KG1 (cell line): ENCODE measurements at places on chromosomes 6 and 20.

DNA sequence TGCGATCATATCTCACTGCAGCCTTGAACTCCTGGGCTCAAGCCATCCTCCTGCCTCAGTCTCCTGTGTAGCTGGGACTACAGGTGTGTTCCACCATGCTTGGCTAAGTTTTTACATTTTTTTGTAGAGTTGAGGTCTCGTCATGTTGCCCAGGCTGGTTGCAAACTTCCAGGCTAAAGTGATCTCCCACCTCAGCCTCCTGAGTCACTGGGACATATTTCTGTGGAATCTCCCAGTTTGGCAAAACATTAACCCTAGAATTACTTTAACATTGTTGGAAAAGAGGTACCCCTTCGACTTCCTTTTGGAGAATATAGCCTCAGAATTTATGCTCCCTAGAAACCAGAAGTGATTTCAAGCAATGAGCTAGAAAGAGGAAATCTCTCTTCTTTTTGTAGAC is 57.2 kb downstream of the SHLD1 start:
- DNase-seq: no peak

DNA sequence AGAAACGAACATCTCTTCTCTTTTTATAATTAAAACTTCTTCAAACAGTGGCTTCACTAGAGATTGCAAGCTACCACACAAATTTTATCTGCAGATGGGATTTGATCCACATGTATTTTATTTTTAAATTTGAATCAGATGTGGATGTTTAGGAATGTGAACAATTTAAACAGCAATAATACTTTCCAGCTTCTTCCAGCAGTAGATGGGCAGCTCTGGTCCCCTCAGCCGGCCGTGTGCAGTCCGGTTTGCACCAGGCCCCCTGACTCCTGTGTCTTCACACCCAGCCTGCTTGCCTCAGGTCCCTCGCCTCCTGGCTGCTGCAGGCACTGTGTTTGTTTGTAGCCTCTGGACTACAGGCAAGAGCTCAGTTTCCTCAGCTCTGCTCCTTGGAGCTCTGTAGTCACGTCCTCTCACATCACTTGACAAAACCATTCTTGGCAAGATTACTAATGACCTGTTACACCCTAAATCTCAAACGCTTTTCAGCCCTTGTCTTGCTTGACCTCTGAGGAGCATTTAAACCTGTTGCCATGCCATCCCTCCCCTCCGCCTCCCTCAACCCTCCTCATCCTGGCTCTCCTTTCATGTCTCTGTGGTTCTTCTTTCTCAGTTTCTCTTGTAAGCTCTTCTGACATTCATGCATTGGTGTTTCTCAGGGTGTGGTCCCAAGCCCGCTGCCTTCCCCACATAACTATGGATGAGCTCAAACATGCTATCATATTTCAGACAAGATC is 13.2 kb upstream of the ZBTB24 start:
- no peak for DNase-seq

GRCh38 chr6:7697820-7698623 is 27.9 kb upstream of the BMP6 start:
- DNase-seq: peak; percentile 79

- no peak for DNase-seq
Observed at GRCh38 chr6:57265755-57266221, 43.7 kb upstream of the RAB23 start.
